ENCODE measurements at places on chromosomes 4 and X.

DNA sequence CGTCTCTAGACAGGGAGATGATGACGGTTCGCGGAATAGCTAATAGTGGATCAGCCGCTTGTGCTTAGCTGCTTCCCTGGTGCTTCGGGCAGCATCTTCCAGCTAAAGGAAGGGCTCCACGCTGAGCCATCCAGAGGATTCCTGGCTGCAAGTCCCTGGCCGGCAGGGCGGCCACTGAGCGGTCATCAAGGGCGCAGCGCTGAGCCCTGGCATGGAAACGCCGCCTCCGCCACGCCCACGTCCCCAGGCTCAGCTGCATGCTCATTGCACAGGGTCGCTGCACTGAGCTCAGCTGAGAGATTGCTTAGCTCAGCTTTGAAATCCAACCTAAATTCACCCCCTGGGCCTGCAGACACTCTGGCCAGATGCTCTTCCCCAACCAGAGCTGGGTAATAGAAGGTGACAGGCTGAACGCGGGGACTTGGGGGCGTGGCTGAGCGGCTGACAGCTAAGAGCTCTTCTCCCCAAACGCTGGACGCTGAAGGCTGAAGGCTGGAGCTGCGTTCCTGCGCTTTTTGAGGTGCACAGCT lies 118.2 kb upstream of the KIT start:
- DNase-seq: no peak

GRCh38 chrX:5867778-5868177 lies 360.9 kb downstream of the NLGN4X start:
- DNase-seq: no peak

DNA sequence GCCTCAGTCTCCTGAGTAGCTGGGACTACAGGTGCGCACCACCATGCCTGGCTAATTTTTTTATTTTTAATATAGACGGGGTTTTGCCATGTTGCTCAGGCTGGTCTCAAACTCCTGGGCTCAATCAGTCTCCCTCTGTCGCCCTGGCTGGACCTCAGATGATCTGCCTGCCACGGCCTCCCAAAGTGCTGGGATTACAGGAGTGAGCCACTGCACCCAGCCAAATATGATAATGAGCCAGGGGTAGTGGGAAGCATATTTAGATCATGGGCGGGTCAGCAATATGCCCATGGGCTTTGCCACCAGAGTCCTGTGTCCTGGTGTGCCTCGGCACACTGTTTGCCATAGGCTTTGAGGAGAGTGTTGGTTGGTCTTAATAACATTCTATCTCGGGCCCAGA lies 71.8 kb downstream of the FAM193A start:
- no peak for DNase-seq

DNA sequence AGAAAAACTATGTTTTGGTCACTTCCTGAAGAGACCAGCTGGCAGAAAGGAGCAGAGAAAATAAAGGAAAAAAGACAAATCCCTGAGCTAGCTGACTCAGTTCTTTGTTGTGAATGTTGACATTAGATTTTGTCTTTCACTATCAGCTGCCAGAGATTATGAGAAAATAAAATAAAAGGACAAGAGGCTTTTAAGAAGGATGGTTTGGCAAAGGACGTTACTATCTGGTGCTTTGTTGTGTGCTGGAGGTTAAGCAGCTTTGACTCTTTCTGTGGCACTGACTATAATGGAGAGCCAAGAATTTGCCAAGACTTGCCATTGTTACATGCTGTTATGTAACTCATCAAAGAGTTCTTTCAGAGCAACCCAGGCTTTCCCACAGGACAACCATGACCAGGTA lies 12.1 kb downstream of the ASB5 start:
- DNase-seq: no peak

DNA sequence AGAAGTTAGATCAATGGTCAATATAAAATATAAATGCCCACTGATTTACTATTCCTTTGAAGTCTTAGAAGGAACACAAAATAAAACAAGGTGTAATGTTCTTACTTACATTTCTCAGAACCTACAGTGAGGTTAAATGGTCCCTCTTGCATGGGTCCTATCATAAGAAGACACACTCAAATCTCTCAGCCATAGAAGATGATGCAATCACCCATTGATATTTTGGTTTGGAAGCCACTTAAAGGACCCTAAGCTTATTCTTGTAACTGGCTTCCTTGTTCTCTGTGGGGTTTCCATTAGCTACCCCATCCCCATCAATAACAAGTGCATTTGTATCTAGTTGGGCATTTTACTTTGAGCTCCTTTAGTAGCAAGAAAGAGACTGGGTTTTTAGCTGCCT lies 15.1 kb downstream of the REELD1 start:
- DNase-seq: no peak

GRCh38 chr4:132642016-132642817 lies 506.9 kb upstream of the PCDH10 start:
- DNase-seq: peak; percentile 21

GRCh38 chrX:119757979-119758730 lies at the start of gene SOWAHD:
TSS of gene SOWAHD (plus strand) at chrX:119758588. CDS start at chrX:119758668, 80 bp downstream.
- no peak for DNase-seq

GRCh38 chrX:38087594-38087993 lies 81.2 kb downstream of the SYTL5 start:
- no peak for DNase-seq

GRCh38 chr4:20219521-20219920 lies 32.2 kb upstream of the SLIT2 start:
- no peak for DNase-seq

DNA sequence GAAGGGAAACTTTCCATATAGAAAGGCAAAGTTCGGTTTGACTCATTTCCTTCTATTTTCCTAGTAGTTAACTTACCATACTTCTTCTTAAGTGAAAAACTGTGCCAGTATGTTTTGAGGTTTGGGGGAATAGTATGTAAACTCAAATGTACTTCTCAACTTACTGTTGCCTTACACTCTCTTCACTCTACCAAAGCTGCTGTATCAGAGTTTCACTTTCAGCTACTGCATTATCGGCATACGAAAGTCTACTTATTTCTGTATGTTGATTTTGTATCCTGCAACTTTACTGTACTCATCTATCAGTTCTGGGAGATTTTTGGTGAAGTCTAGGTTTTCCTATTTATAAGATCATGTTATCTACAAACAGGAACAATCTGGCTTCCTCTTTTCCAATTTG lies 932.7 kb downstream of the FAT4 start:
- no peak for DNase-seq

DNA sequence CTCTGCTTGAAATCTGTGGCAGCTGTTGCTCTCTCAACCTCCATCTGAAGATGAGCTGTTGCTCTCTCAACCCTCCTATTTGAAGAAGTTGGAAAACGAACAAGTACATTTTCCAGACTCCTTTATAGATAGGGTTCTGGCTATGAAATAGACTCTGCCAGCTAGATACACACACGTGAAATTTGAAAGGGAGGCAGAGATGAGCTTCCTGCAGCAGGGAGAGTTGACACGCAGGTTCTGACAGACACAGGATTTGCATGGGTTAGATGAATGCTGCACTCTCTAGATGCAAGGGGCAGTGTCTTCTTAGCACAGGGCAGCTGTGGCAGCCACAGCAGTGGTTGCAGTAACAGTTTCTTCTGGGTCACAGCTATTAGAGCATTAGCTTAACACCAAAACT lies 8.0 kb upstream of the PYURF start:
- DNase-seq: no peak

GRCh38 chr4:2824836-2825381 lies 18.7 kb upstream of the ADD1 start:
- no peak for DNase-seq

DNA sequence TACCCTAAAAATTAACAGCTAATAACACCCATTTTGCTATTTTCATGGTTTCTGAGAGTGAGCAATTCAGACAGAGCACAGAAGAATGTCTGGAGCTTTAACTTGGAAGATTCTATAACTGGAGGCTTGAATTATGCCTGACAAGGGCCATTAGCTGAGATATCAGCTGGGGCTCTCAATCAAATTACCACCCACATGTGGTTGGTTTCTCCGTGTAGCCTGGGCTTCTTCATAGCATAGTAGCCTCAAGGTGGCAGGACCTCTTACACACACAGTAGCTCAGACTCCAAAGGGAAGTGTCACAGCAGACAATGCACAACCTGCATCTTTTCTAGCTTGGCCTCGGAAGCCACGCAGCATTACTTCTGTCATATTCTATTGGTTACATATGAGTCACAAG lies 127.3 kb downstream of the EFHC2 start:
- DNase-seq: no peak

GRCh38 chr4:76579596-76580375 lies 144.8 kb downstream of the SHROOM3 start:
- peak; percentile 86 for DNase-seq

GRCh38 chr4:143358923-143359643 lies 22.4 kb downstream of the GAB1 start:
- no peak for DNase-seq

- no peak for DNase-seq
Measured at GRCh38 chr4:176443117-176443516, 123.4 kb downstream of the SPCS3 start.

DNA sequence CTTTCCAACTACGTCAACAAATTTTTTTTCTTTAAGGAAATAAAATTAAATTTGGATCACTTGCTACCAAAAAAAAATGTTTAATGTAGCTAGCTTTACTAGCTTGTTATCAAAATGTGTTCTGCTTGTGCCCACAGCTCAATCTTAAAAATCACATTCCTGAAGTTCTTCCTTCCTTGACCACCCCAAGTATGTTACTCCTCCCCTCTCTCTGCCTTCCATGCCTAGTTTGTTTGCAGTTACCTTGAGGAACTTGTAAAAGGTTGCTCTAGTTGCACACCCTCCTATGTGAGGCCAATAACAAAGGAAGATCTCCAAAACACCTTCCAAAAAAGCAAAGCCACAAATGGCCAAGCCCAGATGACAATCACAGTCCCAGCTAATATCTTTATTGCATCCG lies 19.6 kb upstream of the TMEM184C start:
- no peak for DNase-seq

GRCh38 chrX:128653524-128654060 lies 601.4 kb upstream of the ACTRT1 start:
- DNase-seq: no peak

DNA sequence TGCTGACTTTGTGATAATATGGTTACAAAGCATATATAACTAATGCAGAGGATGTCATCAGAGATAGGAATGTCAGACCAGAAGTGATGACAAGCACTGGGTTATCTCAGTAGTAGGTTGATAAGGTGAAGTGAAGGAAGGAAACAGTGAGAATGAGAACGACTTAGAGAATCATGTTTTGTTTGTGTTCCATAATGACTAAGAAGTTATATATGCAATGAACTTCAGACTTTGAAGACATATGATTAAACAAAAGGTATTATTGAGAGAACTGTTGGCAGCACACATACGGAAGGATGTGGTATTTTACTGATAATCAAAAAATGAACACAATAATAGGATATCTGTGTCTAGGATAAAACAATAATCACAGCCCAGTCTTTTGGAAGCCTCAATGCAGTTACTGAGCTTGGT lies 18.3 kb upstream of the HHIP start:
- no peak for DNase-seq

- no peak for DNase-seq
Measured at GRCh38 chrX:148562846-148563245, 62.4 kb downstream of the AFF2 start.

- no peak for DNase-seq
Measured at GRCh38 chrX:69094977-69095669, 70.1 kb downstream of the PJA1 start.

DNA sequence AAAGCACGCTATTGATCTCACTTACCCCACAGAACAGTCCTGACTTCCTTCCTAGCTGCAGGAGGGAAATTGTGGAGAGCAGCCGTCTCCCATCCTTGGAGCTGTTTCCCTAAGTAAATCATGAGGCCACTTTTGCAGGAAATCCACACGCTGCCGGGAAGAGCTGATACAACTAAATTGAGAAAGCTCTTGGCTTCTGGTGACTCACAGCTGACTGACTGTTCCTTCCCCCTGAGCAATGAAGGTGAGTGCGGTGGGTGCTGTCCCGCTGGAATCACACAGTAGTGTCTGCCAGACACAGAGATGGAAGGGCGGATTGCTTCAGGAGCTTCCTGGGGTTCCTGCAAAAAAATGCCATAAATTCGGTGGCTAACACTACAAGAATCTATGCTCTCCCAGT lies 268.9 kb downstream of the ASMT start:
- no peak for DNase-seq

DNA sequence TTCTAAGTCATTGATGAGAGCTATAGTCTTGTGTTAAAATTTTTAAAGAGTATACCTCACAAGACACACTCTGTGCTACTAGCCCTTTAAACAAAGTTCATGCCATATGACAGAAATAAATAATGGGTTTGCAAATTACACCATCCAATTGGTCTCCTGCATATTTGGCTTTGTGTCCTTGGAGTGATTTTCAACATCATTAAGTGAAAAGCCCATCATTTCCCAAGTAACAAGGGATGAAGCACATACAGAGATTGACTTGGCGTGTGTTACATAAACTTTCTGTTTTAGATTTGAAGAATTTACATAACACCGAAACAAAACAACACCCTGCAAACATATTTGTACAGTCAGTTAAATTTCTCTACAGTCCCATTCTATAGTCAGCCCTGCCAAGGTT lies 216.9 kb upstream of the NEIL3 start:
- no peak for DNase-seq

DNA sequence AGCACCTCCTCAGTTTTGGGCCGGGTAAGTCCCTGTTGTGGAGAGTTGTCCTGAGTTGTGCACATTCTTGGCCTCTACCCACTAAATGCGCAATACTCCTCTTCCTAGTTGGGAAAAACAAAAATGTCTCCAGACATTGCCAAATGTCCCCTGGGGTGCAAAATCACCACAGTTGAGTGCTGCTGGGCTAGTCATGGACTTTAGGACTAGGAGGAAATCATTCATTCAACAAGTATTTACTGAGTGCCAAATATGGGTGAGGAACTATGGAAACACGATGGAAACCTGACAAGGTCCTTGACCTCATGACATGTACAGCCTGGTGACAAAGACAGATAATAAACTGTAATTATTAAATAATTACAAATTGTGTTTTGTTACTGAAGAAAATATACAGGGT lies 71.6 kb downstream of the STX18 start:
- DNase-seq: no peak

GRCh38 chr4:159204566-159204965 lies 101.7 kb downstream of the RAPGEF2 start:
- DNase-seq: no peak

- DNase-seq: no peak
Measured at GRCh38 chr4:30002341-30002740, 717.8 kb upstream of the PCDH7 start.

- DNase-seq: no peak
Measured at GRCh38 chr4:56234098-56234497, 153.2 kb downstream of the AASDH start.

- no peak for DNase-seq
Measured at GRCh38 chr4:8696369-8697127, 104.0 kb downstream of the CPZ start.

GRCh38 chr4:153618833-153619232 lies 65.2 kb upstream of the TLR2 start:
- no peak for DNase-seq
